ENCODE measurements at places on chromosomes 12 and 14.

GRCh38 chr12:123891516-123892179 lies 81.0 kb downstream of the CCDC92 start:
- no peak for DNase-seq

DNA sequence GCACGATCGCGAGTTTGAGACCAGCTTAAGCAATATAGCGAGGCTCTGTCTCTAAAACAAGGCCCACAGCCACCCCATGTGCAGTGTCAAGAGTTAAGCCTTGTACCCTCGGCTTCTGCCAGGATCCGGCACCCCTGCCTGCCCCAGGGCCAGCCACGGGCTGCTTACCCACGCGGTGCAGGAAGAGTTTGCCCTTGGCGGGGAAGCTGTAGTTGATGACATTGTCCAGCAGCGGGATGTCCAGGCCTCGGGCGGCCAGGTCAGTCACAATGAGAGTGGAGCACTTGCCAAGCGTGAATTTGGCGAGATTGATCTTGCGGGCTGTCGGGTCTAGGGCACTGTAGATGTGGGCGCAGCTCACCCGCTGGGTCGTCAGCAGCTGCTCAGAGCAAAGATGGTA lies 13.1 kb downstream of the DDX54 start:
- no peak for DNase-seq

DNA sequence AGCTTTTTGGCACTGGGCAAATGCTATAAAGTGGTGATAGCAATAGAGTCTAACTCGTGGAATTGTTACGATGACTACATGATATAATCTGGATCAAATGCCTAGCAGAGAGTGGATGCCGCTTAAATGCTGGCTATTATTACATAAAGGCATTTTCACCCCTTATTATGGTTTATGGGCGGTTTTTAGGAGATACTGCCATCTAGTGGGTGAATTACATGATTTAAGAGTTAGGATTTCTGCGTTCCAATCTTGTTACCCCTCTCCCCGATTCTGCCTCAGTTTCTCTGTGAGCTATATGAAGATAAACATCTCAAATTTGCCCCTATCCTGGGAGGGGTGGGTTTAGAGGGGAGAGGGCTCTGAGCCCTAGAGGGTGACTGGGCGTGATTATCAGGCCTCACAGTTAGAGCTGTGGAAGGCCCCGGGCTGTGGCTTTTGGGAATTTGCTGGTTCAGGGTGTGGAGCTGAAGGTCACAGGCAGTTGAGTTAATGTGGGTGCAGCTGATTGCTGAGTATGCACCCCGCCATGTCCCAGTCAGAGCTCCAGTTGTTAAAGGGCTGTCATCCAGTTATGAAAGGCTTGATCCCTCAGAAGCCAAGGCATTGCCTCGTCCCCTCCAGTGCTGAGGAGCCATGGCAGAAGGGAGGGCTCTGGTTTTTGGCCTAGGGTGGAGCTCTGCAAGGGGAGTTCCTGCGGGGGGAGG lies 14.4 kb downstream of the CLSTN3 start:
- DNase-seq, result peak; percentile 56

DNA sequence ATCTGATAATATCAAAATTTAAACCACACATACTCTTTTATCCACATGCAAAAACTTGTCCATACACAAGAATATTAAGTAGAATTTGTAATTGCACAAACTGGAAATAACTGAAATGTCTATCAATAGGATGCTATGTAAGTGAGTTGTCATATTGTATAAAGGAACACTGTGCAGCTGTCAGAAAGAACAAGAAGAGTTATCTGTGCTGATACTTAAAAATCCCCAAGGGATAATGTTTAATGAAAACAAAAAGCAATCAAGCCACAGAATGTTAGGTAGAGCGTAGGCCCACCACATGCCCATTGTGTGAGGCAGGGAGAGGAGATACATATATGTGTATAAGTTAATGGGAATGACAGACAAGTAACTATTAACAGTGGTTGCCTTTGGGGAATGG lies 25.9 kb upstream of the HIGD1C start:
- no peak for DNase-seq

DNA sequence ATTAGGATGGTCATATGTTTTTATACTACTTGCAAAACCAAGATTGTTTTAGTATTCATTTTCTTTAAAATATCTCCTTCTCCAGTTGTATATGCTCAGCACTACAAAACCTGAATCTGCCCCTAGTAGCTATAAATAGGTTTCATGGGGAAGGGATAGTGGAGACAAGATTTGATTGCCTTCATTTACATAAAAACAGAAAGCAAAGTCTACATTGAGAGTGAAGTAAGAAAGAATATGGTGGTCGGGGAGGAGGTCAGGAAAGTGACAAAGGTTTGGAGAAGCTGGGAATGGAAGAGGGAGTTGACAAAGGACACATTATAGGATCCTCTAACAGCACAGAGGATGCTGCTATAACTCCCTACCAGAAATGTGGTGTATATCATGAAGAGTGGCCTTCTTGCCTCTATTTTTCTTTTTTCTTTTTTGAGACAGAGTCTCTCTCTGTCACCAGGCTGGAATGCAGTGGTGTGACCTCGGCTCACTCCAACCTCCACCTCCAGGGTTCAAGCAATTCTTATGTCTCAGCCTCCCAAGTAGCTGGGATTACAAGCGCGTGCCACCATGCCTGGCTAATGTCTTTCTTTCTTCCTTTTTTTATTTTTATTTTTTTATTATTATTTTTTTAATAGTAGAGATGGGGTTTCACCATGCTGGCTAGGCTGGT lies 6.6 kb upstream of the LRP6 start:
- no peak for DNase-seq

- DNase-seq, result no peak
These were observed 3.1 kb upstream of the ARHGEF25 start for GRCh38 chr12:57607958-57608663.

DNA sequence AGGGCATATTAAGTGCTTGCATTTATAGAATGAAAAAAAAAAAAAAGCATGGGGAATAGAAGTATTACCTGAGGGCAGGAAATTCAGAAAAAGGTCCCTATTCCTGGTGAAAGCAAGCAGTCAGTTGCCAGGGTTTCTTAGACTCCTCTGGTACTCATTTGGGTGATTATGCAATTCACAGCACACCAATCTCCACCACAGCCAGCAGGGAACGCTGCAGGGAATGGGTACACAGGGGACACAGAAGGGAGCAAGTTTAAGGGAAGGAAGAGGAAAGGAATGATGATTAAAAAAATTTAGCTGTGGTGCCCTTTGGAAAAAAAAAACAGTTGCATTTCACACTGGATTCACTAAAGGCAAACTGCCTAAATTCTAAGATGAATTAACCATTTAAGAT lies 14.2 kb downstream of the BLTP3B start:
- no peak for DNase-seq

DNA sequence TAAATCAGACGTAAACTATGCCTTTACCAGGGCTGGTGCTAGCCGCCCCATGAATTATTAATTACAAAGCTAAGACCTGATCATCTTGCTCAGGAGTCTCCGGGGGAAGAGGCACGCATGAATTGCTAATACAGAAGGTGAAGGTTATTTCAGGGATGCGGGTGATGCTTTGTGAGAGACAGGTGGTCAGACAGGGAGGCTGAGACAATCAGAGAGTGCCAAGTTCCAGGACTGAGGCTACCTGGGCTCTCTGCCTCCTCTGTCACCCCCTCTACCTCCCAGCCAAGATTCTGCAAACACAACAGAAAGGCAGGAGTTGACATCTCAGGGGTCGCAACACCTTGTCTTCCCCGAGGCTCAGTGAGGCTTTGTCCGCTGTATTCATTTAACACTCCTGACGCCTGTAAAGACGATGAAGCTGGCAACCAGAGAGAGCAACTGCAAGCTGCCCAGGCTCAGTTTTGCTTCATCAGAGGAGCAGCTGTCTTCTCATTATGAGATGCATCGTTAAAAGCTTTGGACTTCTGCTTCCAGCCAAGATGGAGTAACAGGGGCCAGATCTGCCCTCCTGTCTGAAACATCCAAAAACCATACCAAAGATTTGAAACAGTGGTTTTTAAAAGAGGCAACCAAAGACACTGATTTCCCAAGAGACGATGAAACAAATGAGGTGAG lies 46.6 kb downstream of the PRIMA1 start:
- DNase-seq, result no peak

All from B cell (primary cell).